ENCODE measurements at places on chromosomes 3 and 15.

GRCh38 chr3:32399030-32399620, 7.5 kb downstream of the CMTM7 start:
- DNase-seq: no peak

GRCh38 chr15:29736012-29736743, 86.1 kb downstream of the TJP1 start:
- no peak for DNase-seq

DNA sequence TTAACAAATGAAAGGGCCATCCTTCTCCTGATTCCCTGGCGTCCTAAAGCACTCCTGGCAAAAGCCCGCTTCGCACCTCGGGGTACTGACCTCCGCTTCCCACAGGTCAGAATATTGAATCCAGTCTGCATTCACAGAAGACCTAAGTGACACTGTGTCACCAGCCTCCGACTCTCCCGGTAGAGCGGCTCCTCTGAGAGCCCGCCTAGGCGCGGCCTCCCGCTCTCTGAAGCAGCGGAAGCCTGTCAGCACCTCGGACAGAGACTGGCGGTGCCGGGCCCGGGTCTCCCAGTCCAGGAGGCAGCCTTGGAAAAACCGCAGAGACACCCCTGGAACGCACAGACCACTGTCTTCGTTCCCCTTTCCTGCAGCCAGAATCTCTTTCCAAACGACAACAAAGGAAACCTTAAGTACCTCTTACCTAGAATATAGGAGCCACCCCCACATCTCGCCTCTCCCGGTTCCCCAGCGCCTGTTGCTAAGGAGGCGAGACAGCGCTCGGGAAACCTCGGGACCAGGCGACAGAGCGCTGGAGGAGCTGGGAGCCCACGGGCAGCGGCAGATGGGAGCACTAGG, 1.2 kb downstream of the GABRB3 start:
- DNase-seq: no peak

GRCh38 chr15:40449275-40449674, 8.5 kb downstream of the BAHD1 start:
- DNase-seq: no peak

GRCh38 chr15:68679961-68680371, 101.2 kb downstream of the CORO2B start:
- DNase-seq: no peak

DNA sequence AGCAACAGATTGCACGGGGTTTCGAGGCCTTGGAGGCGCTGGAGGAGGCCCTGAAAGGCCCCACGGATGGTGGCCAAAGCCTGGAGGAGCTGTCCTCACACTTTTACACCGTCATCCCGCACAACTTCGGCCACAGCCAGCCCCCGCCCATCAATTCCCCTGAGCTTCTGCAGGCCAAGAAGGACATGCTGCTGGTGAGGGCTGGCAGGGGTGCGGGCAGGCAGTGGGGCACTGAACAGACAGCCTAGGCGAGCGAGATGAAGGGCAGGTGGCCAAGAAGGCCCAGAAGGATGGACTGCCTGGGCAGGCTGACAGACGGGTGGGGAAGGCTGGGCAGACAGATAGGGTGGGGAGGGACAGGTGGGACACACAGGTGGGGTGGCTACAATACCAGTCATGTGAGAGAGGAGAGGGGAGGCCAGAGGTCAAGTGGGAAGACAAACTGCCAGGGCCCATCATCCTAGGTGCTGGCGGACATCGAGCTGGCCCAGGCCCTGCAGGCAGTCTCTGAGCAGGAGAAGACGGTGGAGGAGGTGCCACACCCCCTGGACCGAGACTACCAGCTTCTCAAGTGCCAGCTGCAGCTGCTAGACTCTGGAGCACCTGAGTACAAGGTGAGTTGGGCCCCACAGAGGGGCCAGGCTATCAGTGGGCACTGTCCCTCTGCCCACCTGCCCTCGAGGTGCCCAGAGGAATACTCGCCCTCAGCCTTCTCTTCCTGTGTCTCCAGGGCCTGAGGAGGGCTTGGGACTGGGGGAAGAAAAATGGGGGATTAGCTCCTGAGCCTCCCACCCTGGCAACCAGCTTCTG, 3.1 kb downstream of the PARP3 start:
- DNase-seq: no peak

DNA sequence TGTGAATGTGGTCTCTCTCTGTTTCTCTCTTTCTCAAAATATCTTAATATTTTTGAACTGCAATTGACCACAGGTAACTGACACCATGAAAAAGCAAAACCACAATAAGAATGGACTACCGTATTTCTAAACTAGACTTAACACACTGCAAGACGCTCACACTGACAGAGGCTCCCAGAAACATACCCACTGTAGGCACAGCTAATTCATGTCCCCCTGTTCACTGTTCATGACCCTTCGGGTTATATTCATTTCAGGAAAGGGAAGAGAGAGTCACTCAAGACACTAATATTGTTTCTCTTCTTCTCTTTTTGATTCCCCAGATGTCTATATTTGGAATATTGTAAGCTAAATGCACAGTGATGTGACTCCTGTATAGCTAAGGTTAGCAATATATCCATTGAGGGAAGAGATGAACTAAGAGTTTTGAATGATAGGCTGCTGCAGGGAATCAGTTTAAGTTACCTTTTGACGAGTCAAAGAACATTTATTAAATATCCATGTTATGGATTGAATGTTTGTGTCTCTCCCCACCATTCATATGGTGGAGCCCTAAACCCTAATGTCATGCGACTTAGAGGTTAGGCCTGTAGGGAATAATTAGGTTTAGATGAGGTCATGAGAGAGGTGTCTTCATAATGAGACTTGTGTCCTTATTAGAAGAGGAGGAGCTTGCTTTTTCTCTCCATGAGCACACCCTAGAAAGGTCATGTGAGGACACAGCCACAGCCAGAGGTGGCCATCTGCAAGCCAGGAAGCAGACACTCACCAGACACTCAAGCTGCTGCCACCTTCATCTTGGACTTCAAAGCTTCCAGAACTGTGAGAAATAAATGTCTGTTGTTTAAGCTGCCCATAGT, 216.6 kb upstream of the GRM7 start:
- no peak for DNase-seq

DNA sequence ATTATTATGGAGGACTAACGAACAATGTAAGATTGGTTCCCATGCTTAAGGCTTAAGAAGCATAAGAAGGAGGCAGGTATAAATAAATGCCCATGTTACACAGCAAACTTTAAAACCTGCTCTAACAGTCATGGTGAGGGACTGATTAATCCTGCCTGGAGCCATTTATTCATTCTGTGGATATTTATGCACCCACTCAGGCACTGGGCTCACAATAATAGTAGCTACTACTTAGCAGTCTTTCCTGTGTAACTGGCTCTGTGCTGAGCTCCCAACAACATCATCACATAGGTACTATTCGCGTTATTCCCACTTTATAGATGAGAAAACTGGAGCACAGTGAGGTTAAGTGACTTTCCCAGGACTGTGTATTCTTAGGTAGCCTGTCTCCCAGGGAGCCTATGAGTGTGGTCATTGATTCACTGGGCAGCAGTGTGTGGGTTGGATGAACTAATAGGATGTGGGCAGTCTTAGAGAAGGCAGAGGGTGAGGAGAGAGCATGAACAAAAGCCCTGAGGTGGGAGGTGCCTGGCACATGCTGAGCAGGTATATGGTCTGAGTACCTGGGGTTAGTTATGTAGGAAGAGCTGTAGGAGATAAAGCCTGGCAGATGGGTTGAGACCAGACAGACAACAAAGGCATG, 44.1 kb upstream of the UMPS start:
- DNase-seq: no peak

DNA sequence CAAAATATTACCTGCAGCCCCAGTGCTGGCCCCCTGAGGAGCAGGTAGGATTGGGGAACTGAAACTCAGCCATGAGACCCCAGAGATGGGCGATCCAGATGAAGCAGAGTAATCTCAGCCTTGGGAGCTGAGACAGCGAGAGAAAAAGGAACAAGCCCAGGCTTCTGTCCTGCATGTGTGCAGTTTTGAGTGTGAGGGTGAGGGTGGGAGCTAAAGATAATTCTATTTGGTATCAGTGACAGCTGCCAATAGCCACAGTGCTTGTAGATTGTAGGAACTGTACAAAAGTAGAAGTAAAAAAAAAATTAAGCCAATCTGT, 5.9 kb downstream of the ATP8B4 start:
- no peak for DNase-seq

Data from NCI-H1436 treated with DMSO at 0.1 percent for 48 hours (cell line).